ENCODE measurements at places on chromosomes 7 and 10. TPM values are rescaled to one million over a fixed set of nuclear protein-coding genes. Genes with fewer than 3 reads are reported as not detected.

DNA sequence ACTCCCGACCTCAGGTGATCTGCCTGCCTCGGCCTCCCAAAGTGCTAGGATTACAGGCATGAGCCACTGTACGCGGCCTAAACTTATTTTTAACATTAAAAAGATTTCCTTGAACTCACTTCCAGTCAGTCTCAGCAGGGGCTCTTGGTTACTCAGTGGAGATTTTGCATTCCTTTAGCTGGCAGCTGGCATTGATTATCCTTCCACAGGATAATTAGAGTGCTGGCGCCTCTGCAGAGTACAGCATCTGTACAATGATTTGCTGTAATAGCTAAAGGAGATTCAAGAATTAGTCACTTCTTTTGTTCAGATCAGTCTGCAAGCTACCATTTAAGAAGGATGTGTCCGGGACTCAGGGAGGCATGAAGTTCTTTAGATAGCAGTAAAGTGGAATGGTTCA is 125.0 kb upstream of the NPY start:
- DNase-seq, result no peak

- no peak for DNase-seq
Observed at GRCh38 chr7:29991937-29992336, 2.3 kb upstream of the SCRN1 start.

Gene ELFN1
- total RNA-seq, result 0.75 TPM

Gene ZNF789
- total RNA-seq, result 8.3 TPM

Gene CALN1
- total RNA-seq, result not detected

- peak; percentile 36 for DNase-seq
Observed at GRCh38 chr7:42445691-42446090, 208.7 kb upstream of the GLI3 start.

GRCh38 chr10:127922675-127923366 is 15.9 kb downstream of the PTPRE start:
- DNase-seq, result peak; percentile 83

DNA sequence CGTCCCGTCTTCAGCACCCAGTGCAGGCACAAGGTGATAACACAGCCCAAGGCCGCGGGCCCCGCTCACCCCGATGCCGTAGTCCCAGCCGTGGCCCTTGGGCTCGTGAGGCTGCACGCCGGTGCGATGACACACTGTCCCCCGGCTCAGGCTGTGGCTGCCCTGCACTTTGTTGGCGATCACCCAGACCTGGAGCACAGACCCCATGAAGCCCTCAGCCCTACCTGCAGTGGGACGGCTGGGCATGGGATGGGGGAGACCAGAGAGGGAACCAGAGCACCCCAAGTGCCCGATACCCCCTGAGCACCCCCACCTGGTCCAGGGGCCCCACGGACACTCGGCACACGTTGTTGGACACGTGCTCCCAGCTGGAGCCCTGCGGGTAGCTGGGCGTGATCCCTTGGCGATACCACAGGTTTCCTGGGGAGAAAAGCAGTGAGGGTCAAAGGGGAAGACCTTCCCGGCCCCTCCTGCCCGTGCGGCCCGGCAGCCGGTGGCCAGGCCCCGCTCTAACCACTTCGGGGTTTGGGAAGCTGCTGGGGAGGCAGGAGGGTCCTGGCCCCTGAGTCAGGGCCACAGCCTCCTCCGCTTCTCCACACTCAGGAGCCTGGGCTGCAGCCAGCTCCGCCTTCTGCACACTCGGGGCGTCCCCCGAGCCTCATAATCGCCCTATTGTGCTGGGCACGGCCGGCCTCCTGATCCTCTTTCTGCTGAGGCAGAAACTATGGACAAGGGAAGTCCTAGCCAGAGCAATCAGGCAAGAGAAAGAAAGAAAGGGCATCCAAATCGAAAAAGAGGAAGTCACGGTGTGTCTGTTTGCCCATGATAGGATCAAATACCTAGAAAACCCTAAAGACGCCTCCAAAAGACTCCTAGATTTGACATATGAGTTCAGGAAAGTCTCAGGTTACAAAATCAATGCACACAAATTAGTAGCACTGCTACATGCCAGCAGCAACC is 6.7 kb downstream of the BHLHA15 start:
- no peak for DNase-seq

- DNase-seq, result no peak
Observed at GRCh38 chr7:27283558-27283957, 41.0 kb downstream of the EVX1 start.

GRCh38 chr7:132117181-132117580 is 459.1 kb downstream of the PLXNA4 start:
- DNase-seq, result peak; percentile 74

Gene SYT15B
- 0.06 TPM for total RNA-seq

- no peak for DNase-seq
Observed at GRCh38 chr7:92485974-92486373, 8.2 kb upstream of the ERVW-1 start.

- DNase-seq, result no peak
Observed at GRCh38 chr7:148274118-148274517, 316.4 kb upstream of the C7orf33 start.

Gene GPC2
- 2.3 TPM for total RNA-seq

DNA sequence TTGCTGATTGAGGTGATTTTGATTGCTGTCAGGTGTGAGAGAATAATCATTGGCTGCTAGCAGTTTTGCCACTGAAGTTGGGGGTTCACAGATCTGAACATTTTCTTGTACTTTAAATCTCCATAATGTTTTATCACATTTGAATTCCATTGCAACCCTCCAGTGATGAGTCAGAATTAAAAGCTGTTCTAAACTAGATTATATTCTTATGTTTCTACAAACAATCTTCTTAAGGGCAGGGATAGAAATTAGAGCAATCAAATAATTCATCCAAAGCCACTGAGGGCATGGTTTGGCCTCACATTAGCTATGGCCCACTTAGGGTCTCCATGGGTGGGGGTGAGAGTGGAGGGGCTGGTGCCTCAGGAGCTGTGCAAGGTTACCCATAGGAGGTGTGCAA is 53.0 kb upstream of the RPA3 start:
- DNase-seq, result no peak

Gene TSPAN15
- total RNA-seq, result 186 TPM

DNA sequence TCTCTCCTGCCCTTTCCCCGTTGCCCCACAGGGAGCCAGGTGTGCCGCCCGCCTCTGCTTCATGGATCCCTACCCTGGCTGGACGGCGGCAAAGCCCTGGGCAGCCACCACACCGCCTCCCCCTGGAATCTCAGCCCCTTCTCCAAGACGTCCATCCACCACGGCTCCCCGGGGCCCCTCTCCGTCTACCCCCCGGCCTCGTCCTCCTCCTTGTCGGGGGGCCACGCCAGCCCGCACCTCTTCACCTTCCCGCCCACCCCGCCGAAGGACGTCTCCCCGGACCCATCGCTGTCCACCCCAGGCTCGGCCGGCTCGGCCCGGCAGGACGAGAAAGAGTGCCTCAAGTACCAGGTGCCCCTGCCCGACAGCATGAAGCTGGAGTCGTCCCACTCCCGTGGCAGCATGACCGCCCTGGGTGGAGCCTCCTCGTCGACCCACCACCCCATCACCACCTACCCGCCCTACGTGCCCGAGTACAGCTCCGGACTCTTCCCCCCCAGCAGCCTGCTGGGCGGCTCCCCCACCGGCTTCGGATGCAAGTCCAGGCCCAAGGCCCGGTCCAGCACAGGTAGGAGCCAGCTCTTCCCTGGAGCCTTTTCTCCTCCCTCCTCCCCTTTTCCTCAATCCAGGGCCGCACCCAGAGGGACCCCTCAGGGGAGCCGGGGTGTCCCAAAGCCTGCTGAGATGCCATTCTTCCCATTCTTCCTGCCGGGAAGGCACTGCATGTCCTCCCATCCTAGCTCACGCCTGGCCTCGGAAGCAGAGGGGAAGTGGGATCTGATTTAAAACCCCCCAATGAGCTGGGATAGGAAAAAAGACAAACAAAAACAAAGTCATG is 4.0 kb downstream of the GATA3 start:
- no peak for DNase-seq

GRCh38 chr7:84506151-84506550 is 311.6 kb upstream of the SEMA3A start:
- peak; percentile 40 for DNase-seq

DNA sequence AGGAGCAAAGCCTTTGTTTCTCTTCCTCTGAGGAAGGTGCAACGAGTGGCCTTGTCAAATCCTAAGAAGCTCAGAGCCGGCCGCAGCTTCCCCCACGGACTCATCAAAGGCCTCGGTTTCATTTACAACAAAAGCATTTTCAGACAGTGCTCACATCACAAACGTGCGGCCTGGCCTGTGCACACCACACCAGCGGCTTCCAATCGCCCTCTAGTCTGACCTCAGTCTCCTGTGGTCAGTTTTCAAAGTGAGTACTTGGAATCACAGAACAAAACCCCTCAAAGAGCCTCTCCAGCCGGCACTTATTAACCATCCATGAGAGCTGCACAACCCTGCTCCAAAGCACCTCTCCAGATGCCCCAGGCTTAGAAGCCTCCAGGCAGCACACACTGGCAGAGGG is 3.3 kb downstream of the RADIL start:
- no peak for DNase-seq

Gene RAB19
- total RNA-seq, result 1.3 TPM

- no peak for DNase-seq
Observed at GRCh38 chr7:144820552-144820951, 15.3 kb downstream of the TPK1 start.

Gene PLAU
- 1,570 TPM for total RNA-seq

DNA sequence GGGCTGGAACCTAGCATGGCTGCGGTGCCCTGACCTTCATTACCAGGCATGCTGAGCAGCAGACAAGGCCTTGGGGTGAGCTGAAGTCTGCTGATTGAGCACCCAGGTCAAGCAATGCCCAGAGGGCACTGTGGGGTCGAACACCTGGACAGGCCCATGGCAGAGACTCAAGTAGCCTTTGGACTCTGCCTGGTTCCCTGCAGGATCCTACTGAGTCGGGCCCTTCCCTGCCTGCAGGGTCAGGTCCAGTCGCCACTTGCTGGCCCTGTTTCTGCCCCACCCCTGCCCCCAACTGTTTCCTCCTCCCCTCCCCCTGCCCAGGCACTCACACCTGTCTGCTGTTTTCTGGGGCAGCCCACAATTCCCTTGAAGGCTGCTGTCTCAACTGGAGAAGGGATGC is 483.2 kb upstream of the MKI67 start:
- no peak for DNase-seq

Gene PARP12
- total RNA-seq, result 25.5 TPM

GRCh38 chr10:95831515-95831914 is 75.6 kb downstream of the ENTPD1 start:
- no peak for DNase-seq

- no peak for DNase-seq
Observed at GRCh38 chr10:8103543-8103942, 49.1 kb downstream of the GATA3 start.

DNA sequence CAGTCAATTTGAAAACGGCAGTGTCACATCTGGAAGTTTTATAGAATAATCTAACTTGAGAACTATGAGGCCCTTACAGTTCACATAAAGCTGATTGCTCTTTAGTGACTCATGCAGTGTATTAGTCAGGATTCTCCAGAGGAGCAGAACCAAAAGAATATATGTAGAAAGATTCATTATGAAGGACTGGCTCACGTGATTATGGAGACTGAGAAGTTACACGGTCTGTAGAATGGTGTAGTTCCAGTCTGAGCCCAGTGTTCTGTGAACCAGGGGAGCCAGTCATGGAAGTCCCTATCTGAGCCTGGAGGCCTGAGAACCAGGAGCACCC is 21.5 kb downstream of the RBM33 start:
- DNase-seq, result peak; percentile 78

Measured in PC-3 (cell line).